Esophagus squamous epithelium (tissue), 5 donors: ENCODE measurements at places on chromosomes 11 and 22. TPM values are rescaled to one million over a fixed set of nuclear protein-coding genes. Genes with fewer than 3 reads are reported as not detected.

SCUBE1 gene
- 2.0 TPM for total RNA-seq

DNA sequence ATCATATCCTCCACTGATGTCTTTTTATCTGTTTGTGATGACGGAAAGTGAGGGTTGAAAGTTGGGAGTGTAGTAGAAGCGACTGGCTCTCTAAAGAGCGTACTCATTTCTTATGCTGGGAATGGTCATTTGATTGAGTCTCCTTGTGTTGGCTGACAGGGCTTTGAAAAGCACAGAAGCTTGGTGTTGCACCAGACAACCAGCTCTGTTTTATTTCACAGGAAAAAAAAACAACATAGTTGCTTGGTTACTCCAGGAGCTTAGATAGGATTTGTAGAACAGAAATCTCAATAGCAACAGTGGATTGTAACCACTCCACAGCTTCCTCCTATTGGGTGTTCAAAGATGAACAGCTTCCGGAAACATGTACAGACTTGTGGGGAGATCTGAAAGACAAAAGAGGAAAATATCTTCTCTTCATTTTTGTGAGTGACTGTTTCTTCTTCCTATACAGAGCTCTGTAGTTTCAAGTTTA, 2.7 kb downstream of the RBM14 start:
- peak overlapping the region; percentile 97 for H3K27ac ChIP-seq
- H3K4me1 ChIP-seq, result peaks cover 37% of the 10 kb centered on the region
- peaks cover 33% of the 10 kb centered on the region for H3K36me3 ChIP-seq
- no peaks in the 10 kb centered on the region for H3K27me3 ChIP-seq
- DNase-seq, result no peak

KLHL35 gene
- 0.62 TPM for total RNA-seq

GRCh38 chr11:110141812-110142211, 48.6 kb downstream of the ZC3H12C start:
- H3K4me3 ChIP-seq, result no peak overlapping the region
- no peaks in the 10 kb centered on the region for H3K27me3 ChIP-seq
- H3K4me1 ChIP-seq, result no peaks in the 10 kb centered on the region
- H3K36me3 ChIP-seq, result no peaks in the 10 kb centered on the region
- DNase-seq, result no peak

- no peak overlapping the region for H3K27ac ChIP-seq
- H3K4me3 ChIP-seq, result no peak overlapping the region
- no peaks in the 10 kb centered on the region for H3K27me3 ChIP-seq
- no peak for DNase-seq
- H3K4me1 ChIP-seq, result no peaks in the 10 kb centered on the region
These were observed 23.1 kb downstream of the OR2AT4 start for GRCh38 chr11:75073459-75074190.

DNA sequence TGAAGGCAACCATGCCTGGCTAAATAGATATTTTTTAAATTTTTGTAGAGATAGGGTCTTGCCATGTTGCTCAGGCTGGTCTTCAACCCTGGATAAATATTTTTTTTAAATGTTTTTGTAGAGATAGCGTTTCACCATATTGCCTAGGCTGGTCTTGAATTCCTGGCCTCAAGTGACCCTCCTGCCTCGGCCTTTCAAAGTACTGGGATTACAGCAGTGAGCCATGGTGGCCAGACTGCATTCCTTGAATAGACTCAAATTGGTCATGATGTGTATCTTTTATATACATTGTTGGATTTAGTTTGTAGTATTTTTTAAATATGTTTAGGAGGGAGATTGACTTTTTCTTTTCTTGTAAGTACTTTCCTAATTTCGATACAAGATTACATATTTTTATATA, 325.7 kb upstream of the C11orf87 start:
- no peaks in the 10 kb centered on the region for H3K27me3 ChIP-seq
- no peaks in the 10 kb centered on the region for H3K4me1 ChIP-seq
- H3K27ac ChIP-seq, result no peak overlapping the region
- H3K4me3 ChIP-seq, result no peak overlapping the region
- H3K36me3 ChIP-seq, result no peaks in the 10 kb centered on the region

FAM227A gene
- 0.04 TPM for total RNA-seq

ST13 gene
- 56.2 TPM for total RNA-seq
